ENCODE measurements at places on chromosomes 13 and 19.

DNA sequence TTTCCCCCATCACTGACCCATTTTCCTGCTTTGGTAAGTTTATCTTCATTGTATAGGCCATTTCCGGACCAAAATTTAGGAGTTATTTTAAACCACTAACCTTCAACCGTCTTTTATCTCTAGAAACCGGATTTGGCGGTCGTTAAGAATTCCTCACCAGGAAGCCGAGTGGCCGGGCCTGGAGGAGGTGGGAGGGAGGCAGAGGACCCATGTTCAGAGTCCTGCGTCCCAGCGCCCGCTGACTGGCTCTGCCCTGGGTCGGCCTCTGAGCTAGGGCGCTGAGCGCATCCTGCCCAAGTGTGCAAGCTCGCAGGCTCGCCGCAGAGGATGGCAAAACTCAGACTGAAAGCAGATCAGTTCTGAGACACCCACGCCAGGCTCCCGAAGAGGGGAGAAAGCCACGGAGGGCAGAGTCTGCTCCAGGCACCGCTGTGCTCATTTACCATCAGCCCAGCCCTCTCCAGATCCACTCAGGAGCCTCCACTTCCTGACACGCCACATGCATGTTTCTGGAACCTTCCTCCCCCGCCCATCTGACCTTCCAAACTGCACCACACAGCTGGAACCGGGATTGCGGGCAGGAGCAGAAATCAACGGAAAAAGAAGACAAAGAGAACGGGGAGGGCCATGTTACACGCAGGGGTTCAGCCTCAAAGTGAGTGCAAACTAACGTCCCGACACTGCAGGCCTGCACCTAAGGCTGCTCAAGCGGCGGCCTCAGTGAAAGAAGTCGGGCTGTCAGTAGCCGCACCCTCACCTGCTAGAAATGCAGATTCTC is 8.3 kb downstream of the COL4A1 start:
- DNase-seq: no peak

- DNase-seq: no peak
Measured at GRCh38 chr13:48265217-48265815, 32.3 kb downstream of the ITM2B start.

- no peak for DNase-seq
Measured at GRCh38 chr19:484494-484893, 11.8 kb upstream of the MADCAM1 start.

DNA sequence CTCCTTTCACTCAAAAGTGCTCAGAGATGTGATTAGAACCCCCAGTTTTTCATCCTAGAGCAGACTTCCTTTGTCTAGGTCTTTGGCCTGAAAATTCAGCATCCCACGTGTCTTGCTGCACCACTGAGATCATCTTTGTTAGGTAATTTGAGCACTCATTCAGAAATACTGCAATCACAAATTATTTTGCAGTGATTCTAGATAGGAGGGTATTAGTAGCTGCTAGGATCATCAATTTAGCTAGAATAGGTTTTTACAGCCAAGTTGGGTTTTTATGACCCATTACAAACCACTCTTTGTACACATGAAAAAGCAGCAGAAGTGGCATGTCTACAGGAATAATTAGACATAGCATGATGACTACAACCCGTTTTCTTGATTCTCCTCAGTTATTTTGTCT is 219.6 kb downstream of the GPC6 start:
- no peak for DNase-seq

DNA sequence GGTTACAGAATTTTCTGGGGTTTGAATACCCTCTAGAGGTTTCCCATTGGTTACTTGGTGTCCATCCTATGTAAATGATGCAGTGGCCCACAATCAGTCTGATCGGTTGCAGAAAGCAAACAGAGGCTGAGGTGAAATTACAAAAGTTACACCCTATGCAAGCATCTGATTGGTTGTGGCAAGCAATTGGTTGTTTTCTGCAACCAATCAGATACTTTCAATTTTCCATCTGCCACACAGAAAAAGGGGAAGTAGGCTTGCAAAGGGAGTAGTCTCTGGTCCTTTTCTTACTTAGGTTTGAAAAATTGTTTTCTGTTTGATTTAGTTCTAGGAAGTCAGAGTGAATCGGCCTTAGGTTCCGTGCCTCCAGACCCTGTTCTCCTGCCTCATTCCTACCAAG is 93.1 kb downstream of the WTIP start:
- no peak for DNase-seq

DNA sequence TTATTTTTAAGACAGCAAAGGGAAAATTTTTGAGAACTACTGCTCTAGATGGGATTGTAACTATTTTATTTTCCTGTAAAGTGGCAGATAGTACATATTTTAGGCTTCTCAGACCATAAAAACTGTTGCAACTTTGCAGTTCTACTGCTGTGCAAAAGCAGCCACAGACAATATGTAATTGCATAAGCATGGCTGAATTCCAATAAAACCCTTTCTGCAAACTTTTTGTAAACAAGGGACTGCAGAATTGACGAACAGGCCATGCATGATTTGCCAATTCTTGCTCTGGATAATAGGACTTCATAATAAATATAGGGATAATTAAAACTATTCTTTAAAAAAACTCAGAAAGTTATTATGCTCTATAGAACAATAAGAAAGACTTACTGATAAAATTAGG is 149.1 kb downstream of the SLITRK5 start:
- no peak for DNase-seq

GRCh38 chr13:74006666-74007065 is 127.5 kb downstream of the KLF12 start:
- no peak for DNase-seq

DNA sequence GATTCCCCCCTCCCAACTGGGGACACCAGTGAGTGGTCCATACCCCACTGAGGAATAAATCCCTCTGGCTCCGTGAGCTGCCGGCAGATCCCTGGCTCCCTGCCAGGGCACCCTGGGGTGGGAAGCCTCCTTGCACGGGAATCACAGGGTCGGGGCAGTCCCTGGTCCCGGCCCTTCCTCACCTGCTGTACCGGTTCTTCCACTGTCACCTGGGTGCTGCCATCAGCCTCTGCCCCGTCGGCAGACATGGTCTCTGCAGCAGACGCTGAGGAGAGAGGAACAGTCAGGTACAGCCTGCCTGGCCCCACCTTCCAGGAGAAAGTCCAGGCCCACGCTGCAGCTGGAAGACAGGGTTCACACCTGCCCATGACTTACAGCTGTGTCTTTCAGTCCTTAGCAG is 6.3 kb downstream of the PLIN3 start:
- DNase-seq: no peak

DNA sequence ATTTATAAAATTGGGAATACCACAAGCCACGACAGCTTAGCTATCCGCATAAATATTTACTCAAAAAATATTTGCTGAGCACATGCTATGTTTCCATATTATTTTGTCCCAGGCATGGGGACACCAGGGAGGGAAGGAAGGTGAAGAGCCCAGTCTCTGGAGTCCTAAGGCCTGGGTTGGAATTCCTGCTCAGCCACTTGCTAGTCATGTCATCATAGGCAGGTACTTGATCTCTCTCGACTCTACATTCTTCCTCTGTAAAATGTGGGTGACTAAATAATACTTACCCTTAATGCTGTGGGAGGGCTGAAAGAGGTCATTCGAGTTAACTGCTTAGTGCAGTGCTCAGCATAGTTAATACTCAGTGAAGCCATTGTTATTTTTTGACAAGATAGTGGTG is 4.3 kb upstream of the RNASEH2B start:
- no peak for DNase-seq

DNA sequence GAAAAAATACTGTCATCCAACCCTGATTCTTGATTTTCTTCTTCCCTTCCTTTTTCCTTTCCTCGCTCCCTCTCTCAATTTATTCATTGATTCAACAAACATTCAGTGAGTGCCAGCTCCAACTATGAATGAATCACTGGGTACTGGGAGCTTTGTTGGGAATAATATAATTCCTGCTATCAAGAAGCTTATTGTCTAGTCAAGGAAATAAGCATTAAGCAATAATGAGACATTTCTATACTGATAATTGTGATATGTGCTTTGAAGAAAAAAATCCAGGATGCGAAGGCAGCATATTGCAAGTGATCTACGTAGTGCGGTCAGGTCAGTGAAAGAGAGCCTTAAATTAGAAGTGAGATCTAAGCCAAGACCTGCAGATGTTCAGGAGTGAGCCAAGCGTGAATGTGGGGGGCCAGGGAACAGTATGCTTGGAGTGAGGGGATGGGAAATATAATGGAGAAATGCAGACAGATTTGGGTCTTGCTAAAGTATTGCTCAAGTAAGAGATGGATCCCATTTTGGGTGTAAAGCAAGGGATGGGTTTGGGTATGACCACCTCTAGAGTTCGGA is 253.5 kb downstream of the LHFPL6 start:
- DNase-seq: no peak

DNA sequence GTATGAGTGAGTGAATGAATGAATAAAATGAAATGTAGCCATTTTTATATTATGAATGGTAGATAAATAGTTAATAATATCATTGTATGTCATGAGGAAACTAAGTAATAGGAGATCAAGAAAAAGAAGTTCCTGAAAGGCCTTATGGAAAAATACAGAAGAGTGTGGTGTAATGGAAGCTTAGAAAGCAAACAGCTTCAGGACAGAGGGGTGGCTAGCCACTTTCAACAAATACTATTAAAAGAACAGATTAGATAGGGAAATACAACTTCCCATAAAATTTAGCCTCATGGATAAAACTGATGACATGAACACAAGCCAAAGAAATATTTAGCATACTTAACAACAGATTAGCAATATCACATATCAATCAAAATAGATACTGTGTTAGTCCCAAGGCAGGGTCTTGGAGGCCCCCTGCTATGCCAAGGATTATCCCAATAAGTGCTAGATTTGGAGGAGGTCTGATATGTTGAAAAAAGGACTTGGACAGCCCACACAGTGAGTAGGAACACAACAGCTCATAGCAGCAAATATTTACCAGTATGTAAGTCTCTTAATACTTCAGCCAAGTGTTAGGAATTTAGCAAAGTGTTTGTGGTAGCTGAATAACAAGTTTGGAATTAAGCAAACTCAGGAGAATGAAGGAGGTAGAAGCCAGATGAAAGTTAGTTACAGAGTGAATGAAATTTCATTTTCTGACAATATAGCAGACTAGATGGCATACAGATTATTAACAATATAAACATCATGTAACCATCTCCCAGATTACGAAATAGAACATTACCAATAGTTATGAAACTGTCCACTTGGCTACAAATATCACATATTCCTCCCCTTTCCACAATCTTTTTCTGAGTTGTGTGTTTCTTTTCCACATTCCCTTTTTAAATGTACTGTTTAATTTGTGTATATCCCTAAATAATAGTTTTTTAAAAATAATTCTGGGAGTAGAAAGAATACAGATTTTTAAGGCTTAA is 1632.0 kb downstream of the PCDH9 start:
- peak; percentile 75 for DNase-seq

DNA sequence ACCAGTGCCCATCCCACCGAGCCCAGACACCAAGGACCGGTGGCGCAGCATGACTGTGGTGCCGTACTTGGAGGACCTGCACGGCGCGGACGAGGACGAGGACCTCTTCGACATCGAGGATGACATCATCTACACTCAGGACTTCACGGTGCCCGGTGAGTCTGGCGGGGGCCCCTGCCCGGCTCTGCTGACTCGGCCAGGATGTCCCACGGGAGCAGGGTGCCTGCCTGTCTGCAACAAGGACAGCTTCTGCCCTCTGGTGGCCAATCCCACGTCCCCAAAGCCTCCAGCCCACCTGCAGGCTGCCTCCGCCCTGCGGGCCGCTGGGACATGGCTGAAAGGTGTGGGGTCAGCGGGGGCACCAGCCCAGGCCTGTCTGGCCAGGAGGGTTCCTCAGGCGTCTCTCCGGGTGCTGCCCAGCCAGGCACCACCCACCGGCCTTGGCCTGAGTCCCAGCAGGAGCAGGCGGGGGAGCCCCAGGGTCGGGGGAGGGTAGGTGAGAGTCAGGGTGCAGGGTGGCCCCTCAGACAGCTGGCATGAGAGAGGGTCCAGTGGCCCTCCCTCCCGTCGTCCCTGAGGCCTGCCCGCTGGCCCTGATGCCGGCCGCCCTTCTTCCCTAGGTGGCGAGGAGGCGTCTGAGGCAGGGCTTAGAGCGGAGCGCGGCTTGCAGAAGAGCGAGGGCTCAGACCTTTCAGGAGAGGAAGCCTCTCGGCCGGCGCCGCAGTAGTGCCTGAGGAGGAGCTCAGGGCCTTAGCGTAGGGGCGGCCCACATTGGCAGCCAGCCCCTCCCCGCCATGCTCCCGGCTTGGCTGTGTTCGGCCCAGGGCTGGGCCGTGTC is 14.6 kb downstream of the CBARP start:
- no peak for DNase-seq

GRCh38 chr19:2476451-2477140 is 669 bp downstream of the GADD45B start:
- peak; percentile 64 for DNase-seq

- no peak for DNase-seq
Measured at GRCh38 chr19:17567940-17568339, 12.5 kb downstream of the COLGALT1 start.

- DNase-seq: no peak
Measured at GRCh38 chr19:31286491-31286890, 62.7 kb downstream of the TSHZ3 start.

DNA sequence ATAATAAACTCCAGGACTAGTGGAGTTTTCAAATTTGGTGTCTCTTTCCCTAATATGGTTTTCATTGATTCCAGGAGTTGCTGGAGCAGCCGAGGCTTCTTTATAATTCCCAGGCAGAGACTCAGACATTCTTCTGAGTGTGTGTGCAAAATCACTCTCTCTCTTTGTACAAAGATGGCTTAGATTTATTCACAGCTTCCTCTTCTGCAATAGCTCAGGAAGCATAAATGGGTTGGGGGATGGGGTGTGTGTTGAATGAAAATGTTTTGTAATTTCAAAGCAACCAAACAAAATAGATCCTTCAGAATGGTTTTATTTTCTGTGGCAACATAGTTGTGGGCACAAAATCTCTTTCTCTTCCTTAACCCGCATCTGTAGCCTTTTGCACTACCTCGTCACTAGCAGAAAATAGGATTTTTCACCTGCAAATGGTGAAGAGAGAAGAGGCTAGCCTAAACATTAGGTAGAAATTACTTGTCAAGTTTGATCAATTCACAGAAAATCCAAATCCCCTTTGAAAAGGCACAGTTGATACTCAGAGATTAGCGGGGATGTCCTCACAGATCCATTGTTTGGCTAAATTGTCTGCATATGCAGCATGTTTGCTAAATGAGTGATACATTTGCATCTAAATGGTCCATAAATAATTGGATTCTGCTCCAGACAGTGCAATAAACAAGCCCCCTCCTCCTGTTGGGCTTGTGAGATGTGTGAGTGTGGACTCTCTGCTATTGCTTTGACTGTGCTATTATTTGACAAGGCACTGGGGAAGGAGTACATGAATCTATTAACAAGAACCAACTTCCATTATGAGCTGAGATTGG is 66.7 kb downstream of the CBY2 start:
- DNase-seq: no peak

DNA sequence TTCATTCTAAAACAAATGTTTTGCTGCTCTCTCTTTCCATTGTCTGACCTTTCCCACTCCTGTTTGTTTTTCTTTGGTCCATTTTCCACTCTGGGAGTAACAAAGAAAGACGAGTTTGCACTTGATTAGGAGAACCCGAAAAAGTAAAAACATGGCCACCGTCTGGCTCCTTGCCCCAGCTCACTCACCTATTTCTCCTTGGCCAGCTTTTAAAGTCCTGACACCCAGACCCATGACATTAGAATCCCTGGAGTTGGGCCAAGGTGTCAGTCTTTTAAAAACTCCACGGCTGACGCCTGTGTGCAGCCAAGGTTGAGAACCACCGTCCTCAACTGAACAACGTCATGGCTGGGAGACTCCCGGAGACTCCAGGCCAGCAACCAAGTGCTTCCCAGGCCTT is 63.6 kb upstream of the FLT1 start:
- DNase-seq: no peak

All from fibroblast of the aortic adventitia (primary cell).